ENCODE measurements at places on chromosomes 4 and X.

GRCh38 chrX:38341442-38341841 lies 11.0 kb upstream of the OTC start:
- no peak for DNase-seq

- no peak for DNase-seq
Observed at GRCh38 chr4:3679071-3679825, 86.9 kb upstream of the ADRA2C start.

DNA sequence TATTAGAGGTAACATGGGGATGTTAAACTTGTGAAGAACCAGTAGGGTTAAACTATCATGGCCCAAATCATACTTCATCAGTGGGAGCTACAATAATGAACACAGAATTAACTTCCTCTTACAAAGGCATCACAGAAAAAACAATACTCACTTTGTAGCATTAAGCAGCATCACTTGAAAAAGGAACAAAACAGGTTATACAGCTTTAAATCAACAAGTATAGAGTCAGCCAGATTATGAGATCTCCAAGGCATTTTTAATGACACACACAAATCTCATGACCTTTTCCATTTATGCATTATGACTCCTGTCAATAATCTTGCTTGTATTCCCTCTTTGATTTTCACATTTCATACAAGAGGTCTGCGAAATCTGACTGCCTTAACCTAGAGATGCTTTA lies 18.3 kb downstream of the FBXL5 start:
- DNase-seq = no peak

DNA sequence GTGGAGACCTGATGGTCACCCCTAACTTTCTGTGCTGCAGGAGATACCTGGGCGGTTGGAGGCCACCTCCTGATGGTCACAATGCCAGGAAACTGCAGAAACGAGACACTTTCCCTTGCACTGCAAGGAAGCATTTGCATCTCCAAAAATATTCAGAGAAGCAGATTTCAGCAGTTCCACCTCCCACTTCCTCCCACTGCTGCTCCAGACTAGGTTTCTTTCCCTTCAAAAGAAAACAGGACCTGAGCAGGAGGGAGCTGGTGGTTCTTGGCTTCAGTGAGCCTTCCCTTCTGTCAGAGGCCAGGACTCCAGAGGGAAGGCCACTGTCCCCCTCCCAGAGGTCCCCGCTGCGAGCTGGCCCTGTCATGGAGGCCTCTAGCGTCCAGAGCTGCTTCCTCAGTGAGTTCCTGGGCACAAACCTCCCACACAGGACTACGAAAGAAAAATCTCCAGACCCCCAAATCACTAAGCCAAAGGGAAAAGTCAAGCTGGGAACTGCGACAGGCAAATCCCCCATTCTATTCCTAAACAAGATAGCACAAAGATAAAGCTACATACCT lies 35.9 kb downstream of the GPM6B start:
- no peak for DNase-seq

- no peak for DNase-seq
Observed at GRCh38 chr4:100483796-100484195, 34.0 kb downstream of the EMCN start.

DNA sequence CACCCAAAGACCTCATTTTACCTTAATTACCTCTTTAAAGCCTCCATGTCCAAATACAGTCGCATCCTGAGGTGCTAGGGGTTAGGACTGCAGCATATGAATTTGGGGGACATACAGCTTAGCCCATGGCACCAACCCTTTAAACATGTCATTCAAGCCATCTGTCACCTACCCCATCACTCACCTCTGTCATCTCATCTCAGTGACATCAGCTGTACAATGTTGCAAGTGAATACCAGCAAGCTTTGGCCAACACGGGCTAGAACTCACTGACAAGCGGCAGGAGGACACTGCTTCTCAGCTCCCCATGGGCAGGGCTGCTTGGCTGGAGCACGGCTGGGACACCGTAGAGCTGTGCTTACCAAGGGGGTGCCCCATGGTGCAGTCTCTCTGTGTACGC lies 107.5 kb downstream of the STK32B start:
- DNase-seq = no peak

GRCh38 chr4:121182296-121182695 lies 18.2 kb upstream of the TNIP3 start:
- no peak for DNase-seq

Measured in NCI-H2171 (cell line).